ENCODE measurements at places on chromosomes 3 and 15.

DNA sequence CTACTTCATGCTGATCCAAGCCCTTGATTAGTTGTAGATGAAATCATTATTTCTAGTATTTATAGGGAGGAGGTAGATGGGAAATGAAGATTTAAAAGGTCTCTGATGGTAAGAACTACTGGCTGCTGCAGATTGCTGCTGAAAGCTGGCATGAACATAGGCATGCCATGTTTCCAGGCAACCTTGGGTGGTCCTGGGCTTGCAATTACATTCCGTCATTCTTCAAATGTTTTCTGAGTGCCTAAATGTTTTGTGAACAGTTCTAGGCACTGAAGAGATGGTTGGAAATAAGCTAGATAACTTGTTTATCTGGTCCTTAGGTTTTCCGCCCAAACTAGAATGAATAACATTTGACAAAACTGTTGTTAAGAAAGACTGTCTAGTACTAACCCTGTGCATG lies 95.8 kb downstream of the KCNAB1 start:
- no peak for DNase-seq

GRCh38 chr3:192033246-192033645 lies 572.3 kb downstream of the PYDC2 start:
- no peak for DNase-seq

- peak; percentile 67 for DNase-seq
Observed at GRCh38 chr3:39208463-39209055, 16.2 kb upstream of the XIRP1 start.

DNA sequence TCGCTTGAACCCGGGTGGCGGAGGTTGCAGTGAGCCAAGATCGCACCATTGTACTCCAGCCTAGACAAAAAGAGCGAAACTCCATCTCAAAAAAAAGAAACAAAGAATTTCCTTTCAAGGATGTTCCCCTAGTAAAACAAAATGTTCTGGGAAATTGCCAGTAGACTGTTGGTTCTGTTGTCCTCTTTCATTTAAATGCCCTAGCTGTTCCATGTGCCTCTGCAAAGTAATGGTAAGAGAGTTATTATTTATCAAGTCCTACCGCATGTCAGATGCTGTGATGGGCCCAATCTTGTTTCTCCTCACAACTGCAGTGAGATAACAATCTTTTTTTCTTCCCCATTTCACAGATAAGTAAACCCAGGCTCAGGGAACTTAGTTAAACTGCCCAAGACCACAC lies 254.3 kb upstream of the TPM1 start:
- DNase-seq = no peak

- DNase-seq = peak; percentile 70
Observed at GRCh38 chr15:98900356-98900755, 107.2 kb downstream of the PGPEP1L start.

DNA sequence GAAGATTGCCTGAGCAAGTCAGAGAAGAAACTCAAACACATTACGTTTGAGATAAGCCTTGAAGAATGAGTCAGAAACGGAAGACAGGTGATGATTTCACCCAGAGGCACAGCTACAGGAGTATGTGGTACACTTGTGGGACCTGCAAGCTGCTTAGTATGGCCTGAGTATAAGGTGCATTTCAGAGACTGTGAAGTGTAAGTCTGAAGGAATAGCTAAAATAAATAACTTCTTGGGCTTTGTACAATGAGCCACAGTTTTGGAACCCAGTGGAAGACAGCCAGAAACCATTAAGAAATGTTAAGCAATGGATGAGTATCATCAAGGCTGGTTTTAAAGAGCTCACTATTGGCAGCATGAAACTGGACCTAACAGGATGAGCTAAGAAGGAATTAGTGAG lies 826.2 kb downstream of the ROBO1 start:
- DNase-seq = peak; percentile 63

GRCh38 chr15:29066310-29066709 lies 180.5 kb downstream of the APBA2 start:
- no peak for DNase-seq

DNA sequence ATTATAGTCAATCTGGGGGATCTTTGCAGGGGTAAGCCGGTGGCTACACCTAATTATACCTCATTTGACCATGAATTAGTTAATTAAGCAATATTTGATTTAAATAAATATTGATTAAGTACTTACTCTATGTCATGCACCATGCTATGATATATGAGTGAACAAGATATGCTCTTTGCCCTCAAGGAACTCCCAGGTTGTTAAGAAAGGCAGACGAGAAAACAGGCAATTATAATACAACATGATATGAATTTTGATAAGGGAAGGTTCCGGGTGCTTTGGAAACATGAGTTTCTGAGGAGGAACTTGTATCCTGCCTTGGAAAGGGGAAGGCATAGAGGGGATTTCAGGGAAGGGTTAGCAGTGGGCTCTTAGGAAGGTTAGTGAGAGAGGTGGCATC lies 412.9 kb downstream of the WDR72 start:
- no peak for DNase-seq
